ENCODE measurements at places on chromosomes 5 and 9. TPM values are rescaled to one million over a fixed set of nuclear protein-coding genes. Genes with fewer than 3 reads are reported as not detected.

DNA sequence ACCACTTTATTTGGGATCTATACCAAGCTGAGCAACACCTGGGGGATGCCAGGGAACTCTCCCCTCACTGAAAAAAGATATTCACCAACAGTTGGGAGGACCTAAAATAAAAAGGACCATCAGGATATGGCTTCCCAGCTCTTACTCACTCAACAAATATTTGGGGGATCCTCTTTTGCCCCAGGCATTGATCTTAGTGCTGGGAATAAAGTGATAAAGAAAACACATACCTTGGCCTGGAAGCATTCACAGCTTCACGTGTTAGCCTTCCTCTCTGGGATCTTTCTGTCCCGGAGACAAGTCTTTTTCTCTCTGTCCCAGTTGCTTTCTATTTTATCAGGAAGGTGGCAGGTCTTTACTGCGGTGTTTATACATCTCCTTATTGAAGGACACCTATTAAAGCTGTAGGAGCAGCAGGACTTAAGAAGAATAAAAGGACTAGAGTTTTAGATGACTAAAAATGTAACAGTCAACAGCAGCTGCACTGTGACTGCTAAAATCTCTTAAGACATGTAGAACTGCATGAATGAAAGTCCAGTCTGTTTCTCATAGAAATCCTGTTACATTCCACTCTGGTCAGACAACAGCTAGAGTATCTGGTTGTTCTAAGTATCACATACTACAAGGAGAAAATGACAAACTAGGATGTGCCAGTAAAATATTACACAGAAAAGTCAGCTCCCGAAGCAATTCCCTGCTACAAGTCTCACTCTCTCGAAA, 90.0 kb upstream of the ITGA2 start:
- H3K36me3 ChIP-seq = no peaks in the 10 kb centered on the region
- H3K4me3 ChIP-seq = no peak overlapping the region
- peaks cover 41% of the 10 kb centered on the region for H3K4me1 ChIP-seq
- H3K27me3 ChIP-seq = no peaks in the 10 kb centered on the region

GRCh38 chr5:60455589-60455988, 244.4 kb downstream of the DEPDC1B start:
- H3K36me3 ChIP-seq = no peaks in the 10 kb centered on the region
- no peaks in the 10 kb centered on the region for H3K4me1 ChIP-seq
- no peaks in the 10 kb centered on the region for H3K27me3 ChIP-seq
- no peak for DNase-seq
- no peak overlapping the region for H3K27ac ChIP-seq

- no peak overlapping the region for H3K4me3 ChIP-seq
- no peak for DNase-seq
- H3K4me1 ChIP-seq = peaks cover 23% of the 10 kb centered on the region
Measured at GRCh38 chr5:173242675-173243121, 7.7 kb upstream of the NKX2-5 start.

- DNase-seq = no peak
- peak overlapping the region; percentile 1 for H3K27ac ChIP-seq
- H3K27me3 ChIP-seq = no peaks in the 10 kb centered on the region
Measured at GRCh38 chr5:32600054-32600622, 14.8 kb downstream of the SUB1 start.

DNA sequence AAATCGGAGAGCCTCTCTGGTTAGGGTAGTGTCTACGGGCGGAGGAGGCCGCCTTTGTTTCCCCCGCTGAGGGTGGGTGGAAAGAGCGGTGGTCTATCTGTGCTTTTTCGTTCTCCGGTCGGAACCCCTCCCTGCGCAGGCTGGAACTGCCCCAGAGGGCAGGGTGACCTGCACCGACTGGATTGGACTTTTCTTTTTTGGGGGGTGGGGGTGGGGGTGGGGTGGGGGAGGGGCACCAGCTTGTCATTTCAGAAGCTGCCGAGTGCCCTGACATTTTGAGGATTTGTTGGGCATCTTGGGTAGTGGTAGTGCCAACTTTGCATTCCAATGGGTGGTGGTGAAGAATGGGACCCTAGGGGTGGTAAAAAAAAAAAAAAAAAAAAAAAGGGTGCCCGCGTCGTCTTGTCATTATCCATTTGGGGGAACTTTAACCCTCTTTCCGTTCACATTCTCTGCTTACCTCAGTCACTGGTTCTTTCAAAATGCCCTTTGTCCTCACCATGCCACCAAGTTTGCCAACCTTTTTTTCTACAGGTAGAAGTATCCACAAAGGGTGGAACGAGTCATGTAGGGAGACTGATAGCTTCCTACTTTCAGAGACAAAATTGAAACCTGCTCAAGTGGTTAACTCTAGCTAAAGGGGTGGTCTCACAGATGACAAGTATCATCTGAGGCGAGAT, 1.3 kb downstream of the UBE2R2 start:
- peak overlapping the region; percentile 100 for H3K27ac ChIP-seq
- H3K36me3 ChIP-seq = no peaks in the 10 kb centered on the region
- H3K4me1 ChIP-seq = peaks cover 67% of the 10 kb centered on the region

CCDC152 gene
- total RNA-seq = not detected
